ENCODE measurements at places on chromosomes 4 and X.
A peak's percentile ranks its signal among the peaks of the same experiment; 100 is the strongest.

DNA sequence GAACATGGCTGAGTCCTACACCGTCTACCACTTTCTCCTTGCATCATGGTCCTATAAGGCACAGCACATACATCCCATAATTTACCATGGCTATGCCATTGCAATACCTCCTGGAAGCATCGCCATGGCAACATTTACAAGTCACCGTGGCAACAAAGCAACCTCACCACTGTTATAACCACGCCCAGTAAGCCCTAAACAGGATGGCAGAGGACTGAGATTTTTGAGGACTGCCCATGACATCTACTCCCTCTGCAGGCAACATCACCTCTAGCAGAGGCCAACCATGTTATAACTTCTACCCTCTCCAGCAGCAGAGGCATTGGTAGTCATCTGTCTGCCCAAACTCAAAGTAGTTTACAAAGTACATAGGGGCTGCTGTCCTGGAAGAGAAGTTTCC is 29.7 kb downstream of the BCOR start:
- no peak for DNase-seq

- no peak for DNase-seq
Measured at GRCh38 chr4:2261110-2261852, 628 bp downstream of the MXD4 start.

DNA sequence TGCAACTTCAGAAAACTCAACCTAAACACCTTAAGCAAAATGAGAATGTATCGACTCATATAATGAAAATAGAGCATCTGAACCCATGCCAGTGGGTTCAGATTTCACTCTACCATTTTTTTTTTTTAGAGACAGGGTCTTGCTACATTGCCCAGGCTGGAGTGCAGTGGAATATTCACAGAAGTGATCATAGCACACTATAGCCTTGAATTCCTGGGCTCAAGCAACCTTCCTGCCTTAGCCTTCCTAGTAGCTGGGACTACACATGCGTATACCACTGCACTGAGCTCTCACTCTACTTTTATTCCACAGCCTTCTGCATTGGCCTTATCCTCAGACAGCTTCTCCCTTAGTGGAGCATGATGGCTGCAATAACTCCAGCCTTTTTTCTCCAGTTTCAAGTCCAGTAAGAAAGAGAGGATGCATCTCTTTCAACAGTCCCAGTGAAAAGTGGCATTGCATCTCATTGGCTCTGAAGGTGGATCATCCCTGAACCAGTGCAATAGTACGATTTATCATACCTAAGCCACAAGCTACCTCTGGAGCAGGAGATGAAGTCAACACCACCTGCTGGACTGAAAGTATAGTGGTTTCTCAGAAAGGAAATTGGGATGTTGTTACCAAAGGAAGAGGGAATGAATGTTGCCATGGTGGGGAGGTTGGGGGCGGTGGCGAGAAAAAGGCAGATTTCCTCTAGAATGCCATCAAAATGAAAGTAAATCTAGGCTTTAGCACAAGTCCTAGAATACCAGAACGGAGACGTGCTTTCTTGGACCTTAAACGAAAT is 2.0 kb upstream of the SOD3 start:
- no peak for DNase-seq

DNA sequence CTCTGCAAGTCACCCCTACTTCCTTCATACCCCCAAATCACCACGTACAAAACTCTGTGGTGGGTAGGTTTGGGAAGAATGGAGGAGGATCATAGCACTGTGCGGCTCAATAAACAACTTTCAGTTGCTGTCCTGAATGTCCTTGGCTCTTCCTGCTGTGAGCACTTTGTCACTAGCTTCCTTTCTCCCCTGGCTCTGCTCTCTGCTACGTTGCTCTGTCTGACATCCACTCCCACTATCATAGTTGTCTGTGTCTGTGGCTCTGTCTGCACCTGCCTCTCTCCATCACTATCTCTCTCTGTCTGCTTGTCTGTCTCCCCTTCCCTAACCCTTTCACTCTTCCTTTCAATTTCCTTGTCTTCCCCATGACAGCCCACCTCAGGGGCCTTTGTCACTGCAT is 21.2 kb upstream of the SMPX start:
- no peak for DNase-seq

GRCh38 chrX:150150076-150150779 is 211.9 kb upstream of the EOLA2 start:
- no peak for DNase-seq

DNA sequence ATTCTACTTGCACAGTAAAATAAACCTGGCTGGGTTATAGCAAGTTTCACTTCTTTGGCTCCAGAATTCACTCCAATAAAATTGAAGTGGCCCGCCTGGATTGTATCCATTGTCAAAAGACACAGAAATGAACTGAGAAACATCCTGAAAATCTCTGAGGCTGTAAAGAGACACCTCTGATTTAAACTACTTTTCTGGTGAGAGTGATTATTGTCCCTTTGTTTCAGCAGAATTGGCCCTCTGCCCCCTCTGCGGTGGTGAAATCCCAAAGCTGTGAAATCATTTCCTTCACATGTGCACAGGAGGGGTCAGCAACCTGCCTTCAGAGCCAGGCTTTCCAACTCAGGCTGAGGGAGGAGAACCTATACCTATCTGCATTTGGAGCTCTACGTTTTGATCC is 23.0 kb downstream of the GAB3 start:
- DNase-seq: no peak

DNA sequence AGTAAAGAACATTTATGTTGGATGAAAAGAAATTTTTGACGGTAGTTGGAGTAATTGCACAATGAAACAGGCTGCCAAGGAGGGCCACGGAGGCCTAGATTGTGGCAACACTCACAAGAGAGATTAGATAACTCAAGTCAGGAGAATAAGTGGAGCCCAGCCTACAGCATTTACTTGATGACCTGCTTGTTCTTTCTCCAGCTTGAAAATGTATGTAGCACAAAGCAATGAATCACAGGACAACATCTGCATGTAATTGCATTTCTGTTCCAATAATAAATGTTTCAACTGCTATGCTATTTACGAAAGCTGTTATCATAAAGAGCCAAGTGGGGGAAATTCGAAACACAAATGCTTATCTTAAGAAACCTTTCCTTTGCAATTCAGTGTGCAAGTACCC is 221.2 kb upstream of the MID1 start:
- no peak for DNase-seq

- no peak for DNase-seq
Measured at GRCh38 chrX:118545510-118545909, 49.9 kb downstream of the DOCK11 start.

DNA sequence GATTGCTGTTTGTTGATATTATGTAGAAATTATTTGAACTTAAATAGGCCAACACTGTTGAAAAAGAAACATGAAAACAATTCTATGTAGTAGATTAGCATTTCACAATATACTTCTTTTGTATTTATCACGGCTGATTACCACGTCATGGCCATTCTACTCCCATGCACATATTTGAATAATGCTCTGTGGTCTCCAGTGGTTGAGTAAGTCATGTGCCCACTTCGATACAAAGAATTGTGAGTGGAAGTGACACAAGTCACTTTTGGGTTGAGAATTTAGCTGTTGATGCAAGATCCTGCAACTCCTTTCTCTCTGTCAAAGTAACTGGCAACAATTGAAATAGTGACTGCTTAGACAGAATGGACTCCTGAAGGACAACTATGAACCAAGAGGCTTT is 6.7 kb upstream of the FSTL5 start:
- no peak for DNase-seq

DNA sequence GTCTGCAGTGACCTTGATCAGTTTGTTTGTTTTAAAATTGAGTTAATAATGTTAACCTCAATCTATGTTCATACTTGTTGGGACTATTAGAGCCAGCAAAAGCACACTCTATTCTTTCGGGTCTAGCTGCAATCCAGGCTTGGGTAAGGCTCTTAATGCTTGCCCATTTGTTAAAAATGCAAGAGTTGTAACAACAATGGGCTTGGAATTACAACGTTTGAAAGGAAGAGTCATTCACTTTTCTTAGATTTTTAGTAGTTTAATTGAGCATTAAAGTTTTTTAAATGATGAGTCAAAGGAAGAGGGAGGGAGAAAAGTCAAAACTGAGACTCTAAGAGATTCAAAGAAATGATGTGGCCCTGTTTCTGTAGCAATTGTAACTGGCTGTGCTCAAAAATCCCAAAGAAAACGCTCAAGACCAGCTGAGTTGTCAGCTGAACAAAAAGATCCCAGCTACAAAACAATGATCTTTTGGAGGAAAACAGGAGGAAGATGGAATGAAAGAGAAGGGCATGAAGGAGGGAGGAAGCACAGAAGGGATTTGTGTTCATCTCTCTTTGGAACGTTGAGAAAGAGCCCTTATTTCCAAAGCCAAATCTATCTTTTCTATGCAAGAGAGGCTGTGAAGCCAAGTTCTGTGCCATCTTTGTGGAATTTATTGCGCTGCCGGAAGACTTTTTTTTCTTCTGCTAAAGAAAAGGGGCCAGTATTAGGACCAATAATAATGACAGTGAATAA is 5.5 kb downstream of the SCD5 start:
- DNase-seq: no peak

DNA sequence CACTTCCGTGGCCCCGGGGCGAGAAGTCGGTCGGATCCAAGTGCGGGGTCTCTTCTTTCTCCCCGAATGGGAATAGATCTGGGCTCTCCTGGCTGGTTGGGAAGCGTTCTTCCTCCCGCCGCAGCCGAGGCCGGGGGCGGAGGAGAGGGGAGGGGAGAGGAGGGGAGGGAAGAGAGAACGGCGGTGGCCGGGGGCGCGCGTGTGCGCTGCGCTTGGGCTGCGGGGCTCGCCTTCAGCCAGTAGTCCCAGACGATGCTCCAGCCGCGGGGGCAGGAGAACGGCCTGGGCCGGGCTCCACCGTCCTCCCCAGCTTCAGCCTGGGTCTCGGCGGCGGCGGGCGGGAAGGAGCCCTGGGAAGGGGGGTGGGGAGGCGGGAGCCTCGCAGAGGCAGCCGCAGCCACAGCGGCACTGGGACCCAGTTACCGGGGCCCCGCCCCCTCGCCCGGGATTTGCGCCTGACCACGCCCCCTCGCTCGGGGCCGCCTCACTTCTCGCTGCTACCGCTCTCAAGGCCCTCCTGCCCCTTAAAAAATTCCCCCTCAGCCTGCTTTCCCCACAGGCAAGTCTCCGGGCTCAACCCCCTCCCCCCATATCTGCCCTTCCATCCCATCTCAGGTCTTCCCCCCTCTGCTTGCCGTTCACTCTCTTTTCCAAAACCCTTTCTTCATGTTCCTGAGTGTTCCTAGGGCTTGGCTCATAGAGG is at the start of gene FGD1:
Gene FGD1 (minus strand): TSS at position 421 of the 703 bp plus-strand sequence. CDS start 802 bp downstream, outside the sequence.
- peak; percentile 43 for DNase-seq

DNA sequence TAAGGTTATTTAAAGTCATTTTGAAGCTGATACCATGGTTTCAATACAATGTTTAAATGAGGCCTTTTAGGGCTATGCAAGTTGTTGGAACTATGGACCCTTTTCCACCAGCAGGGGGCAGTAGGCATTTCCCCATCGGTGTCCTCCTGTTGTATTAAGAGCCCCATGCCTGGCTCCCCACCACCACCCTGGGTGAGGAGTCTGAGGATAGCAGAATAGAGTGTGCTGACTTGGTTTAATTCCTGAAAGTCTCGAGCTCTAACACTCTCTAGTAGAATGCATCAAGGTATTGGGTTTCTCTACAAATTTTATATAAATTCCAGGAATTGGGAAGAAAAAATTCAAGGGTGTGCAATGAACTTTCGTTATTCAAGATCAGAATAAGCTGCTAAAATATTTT is 234.8 kb upstream of the JADE1 start:
- peak; percentile 16 for DNase-seq

- DNase-seq: no peak
Measured at GRCh38 chr4:53022513-53023100, 160.5 kb downstream of the RASL11B start.

DNA sequence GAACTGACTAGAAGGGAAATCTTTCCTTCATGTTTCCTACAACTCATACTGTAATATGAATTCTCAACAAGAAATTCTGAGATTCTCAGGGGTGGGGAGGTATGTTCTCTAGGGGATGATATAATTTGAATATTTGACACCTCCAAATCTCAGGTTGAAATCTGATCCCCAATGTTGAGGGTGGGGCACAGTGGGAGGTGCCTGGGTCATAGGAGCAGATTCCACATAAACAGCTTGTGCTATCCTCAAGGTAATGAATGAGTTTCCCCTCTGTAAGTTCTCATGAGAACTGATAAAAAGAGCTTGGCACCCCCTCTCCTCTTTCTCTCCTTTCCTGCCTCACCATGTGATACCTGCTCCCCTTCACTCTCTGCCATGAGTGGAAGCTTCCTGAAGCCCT is 21.5 kb downstream of the FBXW7 start:
- no peak for DNase-seq

GRCh38 chr4:40548256-40548655 is 81.4 kb downstream of the RBM47 start:
- no peak for DNase-seq

DNA sequence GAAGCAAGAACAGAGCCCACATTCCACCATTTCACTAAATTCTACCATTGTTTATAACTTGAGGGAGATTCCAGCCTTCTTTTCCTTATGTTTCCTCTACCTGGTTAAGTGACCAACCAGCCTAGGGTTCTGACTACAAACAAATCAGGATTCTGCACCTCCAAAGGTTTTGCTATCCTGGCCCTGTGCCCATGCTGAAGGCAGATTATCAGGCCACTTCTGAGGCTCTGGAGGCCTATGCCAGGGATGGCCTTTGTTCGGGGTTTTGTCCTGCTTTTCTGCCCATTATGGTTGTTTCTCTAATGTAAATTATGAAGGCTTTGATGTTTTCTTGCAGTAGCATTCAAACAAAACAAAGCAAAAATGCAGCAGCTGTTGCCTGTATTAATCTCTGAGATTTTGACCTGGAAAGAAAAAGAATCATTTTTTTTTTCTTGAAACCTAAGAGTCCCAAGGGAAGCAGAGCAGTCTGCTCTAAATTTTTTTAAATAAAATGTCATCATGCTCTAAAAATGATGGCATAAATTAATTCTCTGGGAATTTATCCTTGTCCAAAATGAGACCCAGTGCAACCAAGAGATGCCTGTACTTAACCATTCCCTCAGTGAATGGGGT is 55.6 kb downstream of the RNF150 start:
- DNase-seq: peak; percentile 0

- no peak for DNase-seq
Measured at GRCh38 chr4:98470831-98471230, 187.6 kb downstream of the TSPAN5 start.

DNA sequence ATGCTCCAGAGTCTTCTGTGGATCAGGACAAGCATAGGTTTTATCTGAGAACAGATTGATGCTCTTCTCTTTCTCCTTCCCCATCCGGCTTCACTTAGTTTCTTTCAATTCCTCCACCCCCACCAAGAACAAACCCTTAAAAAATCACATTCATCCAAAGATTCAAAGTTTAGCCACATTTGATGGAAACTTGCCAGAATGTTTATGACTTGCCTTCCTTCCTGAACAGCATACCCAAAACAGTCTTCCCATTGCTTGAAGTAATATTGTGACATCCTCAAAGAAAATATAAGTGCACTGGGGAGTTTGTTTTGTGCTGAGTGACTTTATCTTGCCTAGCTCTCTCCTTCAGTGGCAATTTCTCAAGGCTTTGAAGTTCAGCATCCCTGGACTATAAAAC is 83.0 kb downstream of the MAGEB17 start:
- no peak for DNase-seq

GRCh38 chrX:84174348-84174747 is 13.7 kb downstream of the RPS6KA6 start:
- DNase-seq: no peak

All from NCI-H1105 (cell line).